Heart right ventricle (tissue), 16 donors: ENCODE measurements at places on chromosomes 12 and 14.

GRCh38 chr12:123690191-123690840 lies 19.4 kb downstream of the TCTN2 start:
- H3K27ac ChIP-seq = no peak overlapping the region
- no peaks in the 10 kb centered on the region for H3K4me1 ChIP-seq
- no peaks in the 10 kb centered on the region for H3K27me3 ChIP-seq
- H3K36me3 ChIP-seq = peaks cover 7% of the 10 kb centered on the region
- H3K4me3 ChIP-seq = no peak overlapping the region

GRCh38 chr12:54598970-54599369 lies 10.5 kb upstream of the PPP1R1A start:
- H3K36me3 ChIP-seq = no peaks in the 10 kb centered on the region
- no peaks in the 10 kb centered on the region for H3K4me1 ChIP-seq
- no peak overlapping the region for H3K4me3 ChIP-seq
- DNase-seq = no peak
- no peaks in the 10 kb centered on the region for H3K27me3 ChIP-seq

DNA sequence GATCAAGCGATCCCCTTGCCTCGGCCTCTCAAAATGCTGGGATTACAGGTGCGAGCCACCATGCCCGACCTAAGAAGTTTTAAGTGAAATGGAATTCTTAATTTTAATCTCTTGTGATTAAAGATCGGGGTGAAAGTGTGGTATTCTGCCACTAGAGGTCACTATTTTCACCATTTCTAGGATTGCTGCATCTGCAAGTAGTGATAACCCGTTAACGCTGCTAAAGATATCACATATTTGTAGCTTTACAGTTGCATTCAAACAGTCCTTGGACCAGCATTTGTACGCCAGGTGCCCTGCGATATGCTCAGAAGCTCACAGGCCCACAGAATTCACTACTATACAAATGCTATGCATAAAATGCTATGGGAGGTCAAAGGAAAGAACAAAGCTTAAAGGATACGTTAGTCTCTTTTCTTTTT lies 19.3 kb downstream of the CCDC62 start:
- H3K27me3 ChIP-seq = no peaks in the 10 kb centered on the region
- no peaks in the 10 kb centered on the region for H3K36me3 ChIP-seq
- no peak for DNase-seq
- H3K4me1 ChIP-seq = peaks cover 4% of the 10 kb centered on the region

GRCh38 chr12:123069436-123070266 lies 81.2 kb downstream of the PITPNM2 start:
- H3K27ac ChIP-seq = peak overlapping the region; percentile 80
- H3K36me3 ChIP-seq = no peaks in the 10 kb centered on the region
- no peak overlapping the region for H3K4me3 ChIP-seq
- peaks cover 92% of the 10 kb centered on the region for H3K4me1 ChIP-seq
- no peak for DNase-seq
- H3K27me3 ChIP-seq = no peaks in the 10 kb centered on the region

DNA sequence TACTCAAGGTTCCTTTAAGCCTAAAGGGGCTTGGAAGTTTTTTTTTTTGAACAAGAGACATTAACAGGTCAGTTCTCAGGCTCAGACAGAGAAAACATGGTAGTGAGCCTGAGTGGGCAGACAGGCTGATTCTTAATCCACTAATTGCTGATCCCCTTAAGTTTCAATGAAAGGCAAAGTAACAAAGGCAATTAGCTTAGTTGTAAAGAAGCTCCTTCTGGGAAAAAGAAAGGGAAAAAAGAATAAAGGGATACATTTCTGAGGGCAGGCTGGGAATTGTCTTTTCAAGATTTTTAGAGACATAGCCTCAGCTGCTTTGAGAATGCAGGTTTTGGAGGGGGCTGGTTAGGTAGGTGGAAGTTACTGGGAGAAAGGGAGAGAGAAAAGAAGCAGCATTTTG lies 133.8 kb downstream of the CFAP54 start:
- H3K27ac ChIP-seq = no peak overlapping the region
- no peak overlapping the region for H3K4me3 ChIP-seq
- DNase-seq = no peak
- H3K4me1 ChIP-seq = no peaks in the 10 kb centered on the region
- H3K27me3 ChIP-seq = no peaks in the 10 kb centered on the region
